ENCODE measurements at places on chromosomes 7 and 10. TPM values are rescaled to one million over a fixed set of nuclear protein-coding genes. Genes with fewer than 3 reads are reported as not detected.

FRMPD2 gene
- total RNA-seq, result not detected

ANKRD26 gene
- 7.2 TPM for total RNA-seq

CEP55 gene
- 42.4 TPM for total RNA-seq

WDFY4 gene
- total RNA-seq, result 6.3 TPM

FUOM gene
- total RNA-seq, result 17.0 TPM

CYP17A1 gene
- not detected for total RNA-seq

C10orf67 gene
- total RNA-seq, result not detected

NAT16 gene
- not detected for total RNA-seq

MUC12 gene
- total RNA-seq, result not detected

NDUFB8 gene
- total RNA-seq, result 206 TPM

PRR15 gene
- 0.45 TPM for total RNA-seq

MRC1 gene
- total RNA-seq, result 8.8 TPM

PBLD gene
- 1.6 TPM for total RNA-seq

LGI1 gene
- total RNA-seq, result not detected

MINDY4 gene
- total RNA-seq, result 4.0 TPM

ANKRD7 gene
- total RNA-seq, result 0.18 TPM

GIMAP4 gene
- total RNA-seq, result 135 TPM

C10orf90 gene
- total RNA-seq, result not detected

PCDH15 gene
- total RNA-seq, result under 0.01 TPM

RSPH10B2 gene
- total RNA-seq, result 0.19 TPM

LLCFC1 gene
- total RNA-seq, result not detected

SDK1 gene
- total RNA-seq, result 0.81 TPM

ADIRF gene
- 21.6 TPM for total RNA-seq

SLC18A3 gene
- under 0.01 TPM for total RNA-seq

IDI2 gene
- not detected for total RNA-seq

RPEL1 gene
- not detected for total RNA-seq

Measured in endothelial cell of coronary artery (primary cell).